Fibroblast of the aortic adventitia (primary cell): ENCODE measurements at places on chromosomes 4 and X.
A peak's percentile ranks its signal among the peaks of the same experiment; 100 is the strongest.

GRCh38 chrX:111470681-111471403, 40.6 kb upstream of the SERTM2 start:
- no peak for DNase-seq

DNA sequence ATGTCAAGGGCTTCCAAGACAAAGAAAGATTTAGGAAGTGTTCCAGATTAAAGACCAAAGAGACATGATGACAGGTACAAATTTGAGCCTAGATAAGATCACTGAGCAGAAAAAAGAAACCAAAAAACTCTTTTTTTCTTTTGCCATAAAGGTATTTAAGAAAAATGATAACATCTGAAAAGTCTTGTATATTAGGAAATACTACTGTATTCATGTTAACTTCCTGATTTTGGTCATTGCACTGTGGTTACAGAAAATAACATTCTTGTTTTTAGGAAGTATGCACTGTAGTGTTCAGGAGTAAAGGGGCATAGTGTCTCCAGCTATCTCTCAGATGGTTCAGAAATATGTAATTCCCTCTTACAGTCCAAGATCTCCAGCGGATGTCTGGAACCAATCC, 37.1 kb downstream of the RWDD4 start:
- DNase-seq = no peak

DNA sequence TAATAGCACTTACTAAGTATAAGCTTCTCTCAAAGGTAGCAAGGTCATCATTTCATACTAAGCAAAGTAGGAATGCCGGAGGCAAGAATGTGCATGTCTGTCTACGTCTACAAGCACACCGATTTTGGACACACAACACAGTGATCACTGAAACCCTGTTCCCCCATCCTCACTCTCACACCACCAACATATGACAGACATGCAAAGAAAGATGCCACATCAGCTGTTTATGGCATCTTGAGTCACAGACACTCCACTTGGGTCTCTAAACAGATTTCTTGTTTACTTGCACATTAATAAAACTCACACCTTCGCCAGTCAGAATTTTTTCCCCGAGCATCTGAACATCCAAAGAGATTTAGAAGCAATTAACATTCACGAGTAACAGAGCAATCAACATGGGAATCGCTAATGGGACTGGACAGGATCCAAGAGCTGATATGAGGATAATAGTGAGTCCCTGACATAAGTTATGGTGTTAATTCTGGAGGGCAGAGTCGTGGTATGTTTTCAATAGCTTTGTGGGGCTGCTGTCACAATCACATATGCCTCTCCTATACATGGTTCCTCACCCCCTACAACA, 324.1 kb downstream of the DHX15 start:
- DNase-seq = no peak

DNA sequence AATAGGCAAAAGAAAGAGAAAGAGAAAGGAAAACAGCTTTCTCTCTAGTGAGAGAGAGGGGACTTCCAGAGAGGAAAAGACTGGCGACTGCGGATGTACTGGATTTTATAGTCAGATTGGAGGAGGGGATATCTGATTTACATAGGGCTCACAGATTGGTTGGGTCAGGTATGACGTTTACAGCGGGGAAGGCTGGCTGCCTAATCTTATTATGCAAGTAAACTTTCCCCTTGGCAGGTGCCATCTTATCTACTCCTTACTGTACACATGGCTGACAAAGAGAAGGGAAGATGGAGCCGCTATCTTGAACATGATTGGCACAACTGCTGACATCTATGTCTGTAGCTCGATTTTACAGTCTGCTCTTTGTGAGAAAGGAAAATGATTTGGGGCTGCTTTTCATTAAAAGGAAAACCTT, 25.4 kb downstream of the RBPJ start:
- peak; percentile 58 for DNase-seq

- no peak for DNase-seq
These were observed 544.8 kb upstream of the DIPK2B start for GRCh38 chrX:45745479-45745878.

DNA sequence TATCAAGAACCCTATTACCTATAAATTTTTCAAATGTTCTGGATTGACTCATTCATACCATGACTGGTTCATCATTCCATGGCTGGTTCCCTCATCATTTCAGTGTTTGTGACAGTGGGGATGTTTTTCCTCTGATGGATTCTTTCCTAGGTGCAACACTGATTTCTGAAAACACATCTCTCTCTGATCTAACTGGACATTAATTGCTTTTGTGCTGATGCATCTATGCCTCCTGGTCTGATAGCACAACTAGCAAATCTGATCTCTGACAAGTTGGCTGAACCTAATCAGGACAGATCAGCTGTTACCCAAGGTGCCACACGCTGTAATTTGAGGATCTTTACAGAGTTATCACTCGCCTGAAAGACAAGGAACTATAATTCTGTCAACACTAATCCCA, 140.2 kb downstream of the LDB2 start:
- DNase-seq = no peak

- DNase-seq = no peak
These were observed 80.7 kb downstream of the FAT1 start for GRCh38 chr4:186642998-186643397.

GRCh38 chr4:180557348-180557747, 1685.9 kb upstream of the TENM3 start:
- no peak for DNase-seq

DNA sequence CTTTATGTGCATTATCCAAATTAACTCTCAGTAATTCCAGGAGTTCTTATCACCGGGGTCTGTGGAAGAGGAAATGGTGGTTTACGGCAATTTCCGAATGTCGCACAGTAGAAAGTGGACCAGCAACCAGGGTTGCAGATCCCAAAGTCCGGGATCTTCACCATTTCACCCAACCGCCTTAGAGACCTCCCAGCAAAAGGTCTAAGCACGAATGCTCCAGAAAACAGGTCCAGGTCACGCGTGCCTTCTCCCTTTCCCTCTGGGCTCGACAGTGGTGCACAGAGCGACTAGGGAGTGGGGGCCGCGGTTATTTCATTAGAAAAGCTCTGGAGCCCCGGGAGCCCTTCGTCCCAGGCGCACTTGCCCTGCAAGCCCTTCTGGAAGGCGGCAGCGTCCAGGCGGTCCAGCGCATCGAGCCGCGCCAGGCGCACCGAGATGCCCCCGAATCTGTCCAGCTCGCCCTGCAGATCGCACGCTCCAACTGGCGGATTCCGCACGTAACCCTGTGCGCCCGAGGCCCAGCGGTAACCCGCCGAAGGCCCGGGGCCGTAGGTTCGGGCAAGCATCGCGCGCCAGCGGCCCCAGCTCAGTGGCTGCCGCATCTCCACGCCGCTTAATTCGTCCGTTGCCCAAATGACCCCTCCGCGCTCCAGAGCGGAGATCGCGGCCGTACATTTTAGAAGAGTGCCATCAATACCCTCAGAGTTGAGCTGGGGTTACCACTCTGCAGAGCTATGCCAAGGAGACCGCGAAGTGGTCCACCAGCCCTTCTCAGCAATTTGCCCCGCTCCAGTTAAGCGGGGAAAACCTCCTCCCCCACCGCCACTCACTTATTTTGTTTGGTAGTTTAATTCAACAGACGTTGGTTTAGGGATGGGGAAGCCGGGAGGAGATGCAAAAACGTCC, at the start of gene NUDT6:
TSS of gene NUDT6 (minus strand) at position 627 of the 906 bp plus-strand sequence. CDS start at position 602, 25 bp downstream.
- DNase-seq = peak; percentile 62

DNA sequence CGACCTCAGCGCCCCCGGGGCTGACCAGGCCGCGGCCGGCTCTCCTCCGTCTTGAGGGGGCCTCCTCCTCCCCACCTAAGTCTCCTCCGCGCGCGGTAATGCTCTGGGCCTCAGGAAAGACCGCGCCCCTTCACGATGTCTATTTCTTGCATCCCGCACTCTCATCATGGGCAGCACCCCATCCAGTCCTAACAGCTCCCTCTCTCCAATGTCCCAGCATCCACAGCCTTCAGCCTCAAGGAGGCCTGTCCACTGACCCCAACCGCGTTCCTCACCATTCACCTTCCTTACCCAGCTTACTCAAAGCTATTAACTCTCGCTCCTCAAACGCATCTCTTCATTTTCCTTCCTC, 77.5 kb downstream of the MAGED4 start:
- DNase-seq = no peak

GRCh38 chr4:159185591-159186023, 82.7 kb downstream of the RAPGEF2 start:
- DNase-seq = no peak

GRCh38 chr4:174066611-174067205, 216.8 kb downstream of the FBXO8 start:
- DNase-seq = peak; percentile 58

- peak; percentile 57 for DNase-seq
These were observed 16.6 kb upstream of the PRDM8 start for GRCh38 chr4:80180743-80181142.

DNA sequence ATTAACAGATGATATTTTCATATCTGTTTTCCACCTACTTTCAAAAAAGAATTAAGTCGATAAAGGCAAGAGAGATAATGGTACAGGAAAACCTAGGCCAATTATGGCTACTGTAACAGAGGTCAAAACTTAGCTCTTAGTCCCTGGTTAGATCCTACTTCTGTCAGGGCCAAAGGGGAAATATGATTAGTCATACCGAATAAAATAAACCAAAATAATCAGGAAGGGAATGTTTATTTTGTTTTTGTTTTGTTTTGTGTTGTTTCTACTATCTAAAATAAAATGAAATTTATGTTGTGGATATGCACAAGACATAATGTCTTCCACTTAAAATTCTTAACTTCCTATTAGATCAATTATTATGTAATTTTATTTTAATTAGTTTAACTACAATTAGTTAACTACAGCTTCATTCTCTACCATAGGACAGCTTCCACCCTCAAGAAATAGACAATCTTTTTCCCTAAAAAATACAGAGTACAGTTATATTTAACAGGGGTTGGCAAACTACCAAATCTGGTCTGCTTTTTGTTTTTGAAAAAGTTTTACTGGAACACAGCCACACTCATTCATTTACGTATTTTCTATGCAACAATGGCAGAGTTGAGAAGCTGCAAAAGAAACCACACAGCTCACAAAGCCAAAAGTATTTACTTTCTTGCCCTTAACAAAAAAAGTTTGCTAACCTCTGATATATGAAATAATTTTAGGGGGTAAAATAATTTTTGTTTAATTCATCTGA, 25.4 kb downstream of the TMEM47 start:
- DNase-seq = peak; percentile 78

- no peak for DNase-seq
These were observed 85.7 kb upstream of the SPIN4 start for GRCh38 chrX:63436865-63437264.

- DNase-seq = no peak
These were observed 83.8 kb downstream of the CCKAR start for GRCh38 chr4:26406346-26406975.

GRCh38 chr4:2394528-2394927, 23.9 kb downstream of the ZFYVE28 start:
- no peak for DNase-seq

DNA sequence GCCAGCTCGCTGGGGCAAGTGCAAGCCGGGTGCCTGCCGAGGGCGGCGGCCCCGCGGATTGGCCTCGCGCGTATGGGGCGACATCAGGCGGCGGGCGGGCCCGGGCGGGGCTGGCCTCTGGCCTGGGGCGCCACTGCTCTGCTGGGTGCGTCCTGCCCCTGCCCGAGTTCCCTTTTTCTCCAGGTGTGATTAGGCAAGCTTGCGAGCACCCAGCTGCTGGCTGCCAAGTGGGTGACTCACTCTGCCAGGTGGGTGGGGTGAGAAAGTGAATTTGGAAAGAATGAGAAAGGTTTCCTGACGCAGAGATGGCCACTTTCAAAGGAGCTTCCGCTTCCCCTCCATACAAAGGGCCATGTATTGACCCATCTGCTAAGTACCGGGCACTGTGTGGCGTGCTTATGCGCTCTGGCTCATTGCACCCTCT, 32.5 kb downstream of the FGFBP1 start:
- DNase-seq = no peak

- peak; percentile 80 for DNase-seq
These were observed 49.4 kb downstream of the RPS6KA3 start for GRCh38 chrX:20217271-20217670.

GRCh38 chr4:48483777-48484493, 792 bp downstream of the SLC10A4 start:
- DNase-seq = no peak

GRCh38 chr4:38181286-38181685, 221.1 kb downstream of the PTTG2 start:
- DNase-seq = no peak

DNA sequence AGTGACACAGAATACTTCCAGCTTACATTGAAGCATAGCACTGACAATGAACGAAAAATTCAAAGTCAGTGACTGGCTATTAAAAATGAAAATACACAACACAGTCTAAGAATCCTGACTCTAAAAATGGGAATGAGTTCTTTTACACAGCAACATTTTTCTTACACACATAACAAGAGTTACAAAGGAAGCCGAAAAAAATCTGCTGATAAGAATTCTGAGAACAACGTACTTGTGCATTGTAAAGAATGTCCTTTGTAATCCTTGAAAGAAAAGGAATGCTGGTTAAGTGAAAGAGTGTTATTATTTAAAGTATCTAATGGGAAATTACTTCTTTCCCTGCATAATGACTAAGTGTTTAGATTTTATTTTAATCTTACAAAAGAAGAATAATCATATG, 199.4 kb downstream of the PRDM5 start:
- no peak for DNase-seq

GRCh38 chrX:17990532-17990931, 129.4 kb upstream of the RAI2 start:
- DNase-seq = no peak

DNA sequence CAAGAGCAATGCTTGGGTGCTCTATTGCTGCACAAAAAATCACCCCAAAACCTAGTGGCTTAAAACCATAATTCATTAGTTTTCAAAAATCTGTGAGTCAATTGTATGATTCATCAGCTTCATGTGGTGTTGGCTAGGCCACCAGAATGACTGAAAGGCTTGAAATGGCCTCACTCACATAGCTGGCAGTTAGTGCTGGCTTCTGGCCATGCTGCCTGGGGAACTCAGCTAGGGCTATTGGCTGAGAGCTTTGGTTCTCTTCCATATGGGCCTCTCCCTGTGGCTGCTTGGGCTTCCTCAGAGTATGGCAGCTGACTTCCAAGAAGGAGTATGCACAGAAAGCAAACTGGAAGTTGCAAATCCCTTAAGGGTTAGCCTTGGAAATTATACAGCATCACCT, 3.1 kb upstream of the MTMR1 start:
- DNase-seq = peak; percentile 92

- DNase-seq = no peak
These were observed 1.6 kb downstream of the FAT4 start for GRCh38 chr4:125316401-125316790.

GRCh38 chr4:140688711-140689598, 67.2 kb downstream of the TBC1D9 start:
- DNase-seq = peak; percentile 16

- DNase-seq = peak; percentile 52
These were observed 39.1 kb downstream of the PDGFRA start for GRCh38 chr4:54268151-54268550.

DNA sequence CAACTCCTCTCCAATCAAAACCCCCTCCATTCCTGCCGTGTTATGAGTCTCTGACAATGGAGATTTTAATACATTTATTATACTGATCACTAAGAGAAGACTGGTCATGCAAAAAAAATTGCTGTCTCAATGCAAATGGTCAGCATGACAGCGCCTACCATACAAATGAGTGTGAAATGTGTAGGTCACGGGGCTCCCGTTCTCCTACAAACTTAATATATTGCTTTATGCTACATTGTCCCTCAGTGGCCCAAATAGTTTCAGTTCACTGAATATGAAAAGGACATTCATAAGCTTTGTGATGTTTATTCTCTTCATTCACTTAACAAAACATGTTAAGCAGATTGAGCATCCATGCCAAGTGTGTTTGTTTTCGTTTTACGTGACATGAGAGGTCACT, 116.1 kb downstream of the SPANXN3 start:
- DNase-seq = no peak

- no peak for DNase-seq
These were observed 46.4 kb upstream of the NALF2 start for GRCh38 chrX:69457756-69458155.

GRCh38 chrX:71098302-71098701, 2.7 kb downstream of the FOXO4 start:
- peak; percentile 34 for DNase-seq
